ENCODE measurements at places on chromosomes 4 and X.

GRCh38 chrX:97358941-97359340 lies 475.2 kb downstream of the RPA4 start:
- DNase-seq: no peak

- no peak for DNase-seq
Measured at GRCh38 chr4:85514117-85514516, 39.2 kb downstream of the ARHGAP24 start.

- no peak for DNase-seq
Measured at GRCh38 chr4:118821590-118822293, 14.2 kb downstream of the SEC24D start.

DNA sequence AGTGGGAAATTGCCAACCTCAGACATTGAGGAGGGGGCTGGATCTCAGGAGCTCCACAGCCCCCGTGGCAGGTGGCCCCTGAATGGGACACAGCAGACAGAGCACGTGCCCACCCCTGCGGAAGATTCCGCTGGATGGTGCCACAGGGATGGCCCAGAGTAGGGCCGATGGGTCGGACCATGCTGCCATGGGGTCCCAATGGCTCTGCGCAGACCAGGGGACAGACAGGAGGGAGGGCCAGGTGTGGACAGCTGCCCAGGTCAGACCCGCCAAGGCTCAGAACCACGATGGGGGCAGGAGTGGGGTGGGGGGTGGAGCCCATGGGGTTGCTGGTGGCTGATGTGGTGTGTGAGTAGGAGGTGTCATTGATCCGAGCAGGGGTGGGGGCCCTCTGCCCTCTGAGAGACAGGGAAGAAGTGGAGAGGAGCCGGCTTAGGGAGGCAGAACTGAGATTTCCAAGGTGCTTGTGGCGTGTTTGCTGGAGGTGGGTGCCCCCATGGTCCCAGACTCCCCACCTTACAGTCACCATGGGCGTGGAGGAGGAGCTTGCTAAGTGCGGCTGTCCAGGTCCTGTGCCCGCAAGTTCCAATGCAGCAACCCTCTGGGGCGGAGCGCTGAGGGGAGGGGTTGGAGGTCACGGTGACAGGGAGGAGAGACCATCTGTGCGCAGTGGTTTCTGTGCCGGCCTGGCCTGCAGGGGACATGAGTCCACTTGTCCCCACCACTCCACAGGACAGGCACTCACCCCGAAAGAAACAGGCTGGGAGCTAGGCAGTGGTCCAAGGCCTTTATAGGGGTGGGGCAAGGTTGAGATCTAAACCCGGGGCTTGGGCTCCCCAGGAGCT lies 12.9 kb downstream of the SH3TC1 start:
- DNase-seq: no peak

DNA sequence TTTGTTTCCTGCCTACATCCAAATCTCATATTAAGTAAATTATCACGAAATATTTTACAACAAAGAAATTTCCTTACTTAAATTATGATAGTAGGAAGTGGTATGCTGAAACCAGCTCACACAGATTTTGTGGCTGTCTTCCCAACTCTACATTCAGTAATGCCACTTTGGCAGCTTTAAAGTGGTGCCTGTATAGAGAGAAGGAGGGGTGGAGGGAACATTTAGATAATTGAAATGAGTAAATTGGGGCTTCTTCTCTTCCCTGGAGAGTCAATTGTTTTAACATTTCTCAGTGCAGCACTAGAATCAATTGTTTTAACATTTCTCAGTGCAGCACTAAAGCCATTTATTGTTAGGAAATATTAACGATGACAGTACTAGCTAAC lies 1323.1 kb downstream of the PCDH7 start:
- no peak for DNase-seq

- no peak for DNase-seq
Measured at GRCh38 chrX:136752796-136753195, 27.9 kb downstream of the ARHGEF6 start.

GRCh38 chrX:38768079-38768478 lies 33.2 kb upstream of the MID1IP1 start:
- peak; percentile 5 for DNase-seq

DNA sequence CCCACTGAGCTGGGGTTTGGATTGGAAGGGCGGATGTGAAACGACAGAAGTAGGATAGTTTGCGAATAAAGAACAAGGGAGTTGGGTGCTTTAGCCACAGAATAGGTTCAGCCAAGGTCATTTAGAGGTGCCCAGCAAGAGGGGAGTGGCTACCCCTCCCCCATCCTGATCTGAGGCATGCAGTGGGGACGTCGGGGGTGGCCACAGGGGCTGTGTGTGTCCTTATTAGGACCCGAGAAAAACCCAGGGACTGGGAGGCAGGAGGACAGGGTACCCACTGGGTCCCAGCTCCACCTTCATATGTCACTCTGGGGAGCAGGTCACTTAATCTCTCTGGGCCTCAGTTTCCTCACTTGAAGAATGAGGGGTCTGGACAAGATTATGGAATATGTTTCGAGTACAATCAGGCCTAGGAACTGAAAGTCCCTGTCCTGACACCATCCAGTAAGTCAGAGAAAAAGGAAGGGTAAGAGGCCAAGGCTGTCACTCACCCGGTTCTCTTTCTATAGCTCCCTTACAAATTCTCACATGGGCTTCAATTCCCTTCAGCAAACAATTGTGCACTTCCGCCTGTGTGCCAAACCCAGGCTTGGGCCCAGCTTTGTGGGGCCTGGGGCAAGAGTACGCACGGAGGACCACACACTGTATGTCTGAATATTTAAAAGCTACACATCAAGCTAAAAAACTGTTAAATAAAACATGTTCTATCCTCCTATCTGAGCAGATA lies 4.2 kb upstream of the NYX start:
- DNase-seq: peak; percentile 48

- no peak for DNase-seq
Measured at GRCh38 chr4:176919631-176920030, 126.9 kb upstream of the VEGFC start.

DNA sequence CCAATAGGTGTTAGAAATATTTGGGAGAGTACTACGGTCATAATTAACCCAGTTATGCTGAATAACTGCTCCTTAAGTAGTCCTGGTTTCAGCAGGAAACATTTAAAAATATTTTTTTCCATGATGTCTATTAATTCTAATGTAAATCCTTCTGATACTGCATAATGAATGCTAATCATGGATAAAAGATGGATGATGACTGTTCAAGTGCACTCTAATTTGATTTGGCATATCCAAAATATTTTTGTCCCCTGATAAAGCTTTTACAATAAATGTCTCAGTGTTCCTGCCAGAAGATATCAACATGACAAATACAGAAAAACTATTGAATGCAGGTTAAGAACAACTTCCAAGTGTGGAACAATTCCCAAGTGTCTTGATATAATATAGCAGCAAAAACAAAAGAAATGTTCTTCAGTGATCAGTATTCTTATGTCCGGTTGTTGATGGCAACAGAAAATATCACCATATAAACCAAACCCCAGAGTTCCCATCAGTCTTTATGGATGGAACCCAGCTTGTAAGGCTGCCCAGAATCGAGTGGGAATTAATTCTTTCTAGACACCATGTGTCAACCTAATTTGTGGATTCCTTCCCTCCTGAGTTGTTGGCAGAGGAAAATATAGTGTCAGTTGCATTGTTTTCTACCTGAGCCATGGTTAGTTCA lies 205.4 kb upstream of the GK2 start:
- DNase-seq: no peak

GRCh38 chr4:138573246-138573645 lies 331.1 kb upstream of the SLC7A11 start:
- DNase-seq: no peak

DNA sequence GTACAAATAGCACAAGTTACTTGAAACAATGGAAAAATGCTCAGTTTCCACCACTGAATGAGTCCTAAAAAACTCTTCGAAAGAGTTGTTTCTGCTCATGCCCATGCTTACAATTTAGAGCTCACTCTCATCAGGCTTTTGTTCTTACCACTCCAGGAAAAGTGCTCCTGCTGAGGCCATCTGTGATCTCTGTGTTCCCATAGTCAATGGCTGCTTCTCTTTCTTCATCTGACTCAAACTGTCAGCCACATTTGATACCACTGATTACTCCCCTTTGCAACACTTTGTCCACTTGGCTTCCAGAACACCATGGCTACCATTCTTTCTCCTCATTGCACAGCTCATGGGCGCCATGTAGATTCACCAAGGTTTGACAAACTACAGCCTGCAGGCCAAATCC lies 80.0 kb upstream of the SLC34A2 start:
- no peak for DNase-seq

DNA sequence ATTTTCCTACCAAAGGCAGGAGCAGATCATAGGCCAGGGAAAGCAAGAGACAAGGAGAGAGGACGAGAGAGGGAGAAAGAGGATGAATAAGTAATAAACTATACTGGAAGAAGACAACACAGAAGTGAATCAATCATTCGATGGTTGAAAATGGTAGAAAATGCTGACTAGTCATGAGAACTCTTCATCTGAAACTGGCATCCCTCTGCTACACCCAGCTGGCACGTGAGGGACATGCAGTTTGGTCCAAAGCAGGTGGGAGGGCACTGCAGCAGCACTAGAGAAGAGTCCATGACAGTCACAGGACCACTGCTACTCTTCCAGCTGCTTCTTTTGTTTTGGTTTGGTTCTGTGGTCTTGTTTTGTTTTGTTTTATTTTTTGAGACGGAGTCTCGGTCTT lies 74.1 kb downstream of the AFAP1 start:
- DNase-seq: no peak

DNA sequence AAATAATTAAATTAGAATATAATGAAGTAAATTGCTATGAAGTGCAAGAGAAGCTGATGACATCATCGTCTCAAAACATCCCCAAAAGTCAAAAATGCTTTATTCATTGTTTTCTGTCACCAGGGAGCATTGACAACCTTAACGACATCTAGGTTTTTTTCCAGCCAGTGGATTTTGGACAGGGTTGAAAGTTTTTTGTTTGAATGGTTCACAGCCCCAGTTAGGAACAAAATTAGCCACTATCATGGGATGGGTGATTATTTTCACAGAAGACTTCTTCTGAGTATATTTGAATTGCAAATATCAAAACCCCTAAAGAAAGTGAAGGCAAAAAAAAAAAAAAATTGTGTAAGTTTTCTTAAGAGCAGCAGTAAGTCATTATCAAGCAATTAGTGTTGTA lies 826.1 kb downstream of the STPG2 start:
- no peak for DNase-seq

- peak; percentile 15 for DNase-seq
Measured at GRCh38 chr4:141346144-141346543, 125.4 kb downstream of the ZNF330 start.

- DNase-seq: peak; percentile 37
Measured at GRCh38 chrX:65451663-65452062, 82.9 kb downstream of the LAS1L start.

DNA sequence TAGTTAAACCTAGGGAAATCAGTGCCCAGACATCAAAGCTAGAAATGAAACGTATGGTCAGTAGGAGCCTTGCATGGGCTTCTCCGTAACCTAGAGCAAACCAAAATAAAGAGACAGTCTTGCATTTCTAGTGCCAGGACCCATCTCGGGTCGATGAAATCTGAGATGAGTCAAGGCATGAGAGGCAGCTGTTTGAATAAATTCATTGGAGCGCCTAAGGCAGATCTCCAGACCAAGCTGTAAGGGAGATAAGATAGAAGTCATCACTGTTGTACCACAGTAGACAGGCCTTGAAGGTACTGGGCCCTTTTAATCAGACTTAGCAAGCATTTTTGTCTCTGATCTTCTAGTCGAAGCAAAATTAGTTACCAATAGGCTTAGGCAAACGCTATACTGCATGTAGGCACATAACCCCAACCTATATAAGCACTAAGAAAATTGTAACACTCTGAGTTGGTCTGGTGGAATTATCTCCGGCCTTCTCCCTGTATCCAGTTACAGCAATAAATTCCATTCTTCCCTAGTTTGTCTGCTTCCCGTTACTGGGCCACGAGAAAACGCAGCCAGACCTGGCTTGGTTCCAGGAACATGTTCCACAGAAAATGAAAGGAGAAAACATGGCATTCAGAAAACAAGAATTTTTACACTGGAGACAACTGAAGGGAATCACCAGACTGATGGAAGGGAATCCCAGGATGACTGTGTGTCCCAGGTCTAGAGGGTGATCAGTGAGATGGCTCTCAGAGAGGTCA lies 21.1 kb upstream of the PAPSS1 start:
- no peak for DNase-seq

- DNase-seq: no peak
Measured at GRCh38 chr4:146637621-146638332, 916 bp upstream of the POU4F2 start.

DNA sequence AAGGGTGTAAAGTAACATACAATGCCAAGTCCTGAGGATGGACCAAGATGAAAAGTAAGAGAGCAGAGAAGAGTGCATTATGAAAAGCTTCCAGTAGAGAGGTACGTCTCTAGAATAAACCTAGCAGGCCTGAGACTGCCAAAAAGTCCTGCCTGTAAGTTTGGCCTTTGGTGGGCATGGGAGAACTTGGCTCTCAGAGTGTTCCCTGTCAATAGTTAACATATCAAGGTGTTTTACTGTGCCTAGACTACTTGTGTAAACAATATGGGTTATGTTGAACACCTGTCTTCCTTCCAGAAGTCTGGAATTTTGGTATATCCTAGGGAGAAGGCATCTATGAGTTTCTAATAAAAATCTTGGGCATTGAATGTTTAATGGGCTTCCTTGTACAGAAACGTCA lies 60.1 kb downstream of the PRDM5 start:
- no peak for DNase-seq

GRCh38 chrX:107204068-107204605 lies 2.1 kb downstream of the NUP62CL start:
- no peak for DNase-seq

DNA sequence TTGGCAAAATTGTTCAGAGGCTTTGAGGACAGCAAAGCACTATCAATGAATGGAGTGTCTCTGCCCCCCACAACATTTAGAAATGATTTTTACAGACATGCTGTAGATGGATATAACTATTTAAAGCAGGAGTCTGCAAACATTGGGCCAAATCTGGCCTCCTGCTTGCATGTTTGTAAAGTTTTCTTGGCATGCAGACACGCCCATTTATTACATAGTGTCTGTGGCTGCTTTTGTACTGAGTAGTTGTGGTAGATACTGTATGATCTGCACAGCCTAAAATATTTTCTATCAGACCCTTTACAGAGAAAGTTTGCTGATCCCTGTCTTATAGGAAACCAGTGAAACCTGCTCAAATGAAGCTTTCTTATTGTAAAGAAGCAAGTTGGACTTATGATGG lies 45.5 kb upstream of the PHEX start:
- DNase-seq: no peak

- DNase-seq: no peak
Measured at GRCh38 chr4:2412534-2412884, 5.9 kb downstream of the ZFYVE28 start.

- no peak for DNase-seq
Measured at GRCh38 chr4:53781629-53782457, 190.6 kb upstream of the LNX1 start.

DNA sequence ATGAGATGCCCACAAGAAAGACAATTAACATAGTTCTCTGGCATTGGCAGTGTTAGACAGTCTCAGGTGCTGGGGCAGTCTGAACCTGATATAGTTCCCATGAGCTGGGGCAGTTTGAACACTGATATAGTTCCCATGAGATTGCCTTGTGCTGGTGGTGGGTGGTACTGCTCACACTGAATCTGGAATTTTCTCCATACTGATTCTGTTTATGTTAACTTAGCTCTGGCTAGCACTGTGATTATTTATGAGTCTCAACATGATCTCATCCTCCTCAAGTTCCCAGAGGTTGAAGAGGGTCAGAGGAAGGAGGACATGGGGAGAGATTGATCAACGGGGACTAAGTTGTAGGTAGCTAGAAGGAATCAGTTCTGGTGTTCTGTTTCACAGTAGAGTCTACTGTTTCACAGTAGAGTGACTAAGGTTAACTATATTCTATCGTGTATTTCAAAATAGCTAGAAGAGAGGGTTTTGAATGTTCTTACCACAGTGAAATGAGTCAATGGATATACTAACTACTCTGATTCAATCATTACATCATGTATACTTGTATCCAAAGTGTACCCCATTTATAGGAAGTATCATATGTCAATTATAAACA lies 379.9 kb downstream of the ADAM29 start:
- no peak for DNase-seq

Data from MV-4-11 (cell line).